ENCODE measurements at places on chromosomes 1 and 21. TPM values are rescaled to one million over a fixed set of nuclear protein-coding genes. Genes with fewer than 3 reads are reported as not detected.

The LCE1C gene
- not detected for total RNA-seq

The WNT3A gene
- total RNA-seq = not detected

The TMCC2 gene
- 4.7 TPM for total RNA-seq

The LCE6A gene
- total RNA-seq = not detected

The CFHR1 gene
- total RNA-seq = not detected

The NTNG1 gene
- not detected for total RNA-seq

The OR10Z1 gene
- total RNA-seq = not detected

The ASCL5 gene
- not detected for total RNA-seq

The SZRD1 gene
- total RNA-seq = 93.6 TPM

The HTR6 gene
- not detected for total RNA-seq

The ALX3 gene
- not detected for total RNA-seq

GRCh38 chr1:232183266-232183800, 446.6 kb downstream of the SIPA1L2 start:
- DNase-seq = no peak

GRCh38 chr1:25704267-25704691, 87.7 kb downstream of the MAN1C1 start:
- no peak for DNase-seq

DNA sequence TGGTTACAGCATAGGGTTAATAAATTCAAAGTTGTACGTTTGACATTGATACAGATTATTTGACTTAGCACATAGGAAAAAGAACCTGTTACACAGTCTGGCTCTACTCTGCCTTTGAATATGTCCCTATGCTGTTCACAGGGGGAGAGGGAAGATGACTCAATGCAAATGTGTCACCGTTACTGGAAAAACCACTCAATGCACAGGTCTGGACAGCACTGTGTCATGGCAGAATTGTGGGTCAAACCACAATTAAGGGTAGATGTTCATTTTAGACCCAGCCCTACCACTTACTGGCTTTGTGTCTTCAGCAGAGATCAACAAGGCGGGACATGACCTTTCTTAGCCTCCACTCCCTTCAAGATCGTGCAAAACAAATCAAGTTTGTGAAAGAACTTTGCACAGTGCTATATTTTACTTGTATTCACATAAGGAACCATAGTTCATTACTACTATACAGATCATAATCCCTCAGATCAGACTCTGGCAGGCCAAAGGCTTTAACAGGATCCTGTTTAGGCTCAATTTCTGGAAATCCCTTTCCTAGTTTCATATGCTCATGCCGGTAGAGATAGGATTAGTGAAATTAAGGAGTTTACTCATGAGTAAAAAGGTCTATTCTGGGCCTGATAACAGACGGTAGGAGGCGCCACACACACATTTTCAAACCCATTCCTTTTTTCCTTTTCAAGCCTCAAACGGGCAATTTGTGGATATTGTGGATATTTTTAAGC, 22.1 kb downstream of the EIF2D start:
- DNase-seq = peak; percentile 48

DNA sequence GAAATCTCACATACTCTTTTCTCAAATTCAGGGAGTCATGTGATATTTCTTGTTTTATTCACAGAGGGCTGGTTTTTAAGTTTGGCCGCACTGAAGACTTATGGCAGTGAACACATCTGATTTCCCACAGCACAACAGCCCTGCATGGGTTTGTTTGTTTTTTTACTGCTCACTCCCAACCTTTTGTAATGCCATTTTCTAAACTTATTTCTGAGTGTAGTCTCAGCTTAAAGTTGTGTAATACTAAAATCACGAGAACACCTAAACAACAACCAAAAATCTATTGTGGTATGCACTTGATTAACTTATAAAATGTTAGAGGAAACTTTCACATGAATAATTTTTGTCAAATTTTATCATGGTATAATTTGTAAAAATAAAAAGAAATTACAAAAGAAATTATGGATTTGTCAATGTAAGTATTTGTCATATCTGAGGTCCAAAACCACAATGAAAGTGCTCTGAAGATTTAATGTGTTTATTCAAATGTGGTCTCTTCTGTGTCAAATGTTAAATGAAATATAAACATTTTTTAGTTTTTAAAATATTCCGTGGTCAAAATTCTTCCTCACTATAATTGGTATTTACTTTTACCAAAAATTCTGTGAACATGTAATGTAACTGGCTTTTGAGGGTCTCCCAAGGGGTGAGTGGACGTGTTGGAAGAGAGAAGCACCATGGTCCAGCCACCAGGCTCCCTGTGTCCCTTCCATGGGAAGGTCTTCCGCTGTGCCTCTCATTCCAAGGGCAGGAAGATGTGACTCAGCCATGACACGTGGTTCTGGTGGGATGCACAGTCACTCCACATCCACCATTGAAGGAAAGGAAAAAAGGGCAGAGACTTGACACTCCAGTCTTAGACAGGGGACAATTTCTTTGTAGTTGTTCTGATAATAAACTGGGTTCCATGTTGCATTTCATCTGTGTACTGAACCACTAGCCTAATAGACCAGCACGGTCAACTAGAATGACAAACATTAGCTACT, 22.8 kb downstream of the TMEM50A start:
- DNase-seq = no peak

DNA sequence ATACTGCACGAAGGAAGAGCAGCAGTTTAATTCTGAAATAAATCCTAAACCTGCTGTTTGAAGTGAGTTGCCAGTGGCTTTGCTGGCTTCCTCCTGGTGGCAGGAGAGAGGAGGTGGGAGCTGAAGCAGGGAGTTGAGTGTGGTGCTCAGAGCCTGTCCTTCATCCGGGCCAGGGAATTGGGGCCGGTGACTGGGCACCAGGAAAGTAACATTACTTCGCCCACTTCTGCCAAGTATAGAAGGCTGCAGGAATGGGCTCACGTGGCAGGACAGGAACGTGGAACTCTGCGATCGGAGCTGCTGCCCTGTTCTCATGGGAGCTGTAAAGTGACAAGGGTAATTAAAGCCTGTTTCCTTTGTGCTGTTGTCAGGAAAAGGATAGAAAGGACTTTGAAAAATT, 8.7 kb downstream of the TOR3A start:
- no peak for DNase-seq

- no peak for DNase-seq
These were observed 275.2 kb downstream of the NFIA start for GRCh38 chr1:61357539-61357938.

- DNase-seq = no peak
These were observed 54.5 kb downstream of the PCNX2 start for GRCh38 chr1:233240829-233241682.

DNA sequence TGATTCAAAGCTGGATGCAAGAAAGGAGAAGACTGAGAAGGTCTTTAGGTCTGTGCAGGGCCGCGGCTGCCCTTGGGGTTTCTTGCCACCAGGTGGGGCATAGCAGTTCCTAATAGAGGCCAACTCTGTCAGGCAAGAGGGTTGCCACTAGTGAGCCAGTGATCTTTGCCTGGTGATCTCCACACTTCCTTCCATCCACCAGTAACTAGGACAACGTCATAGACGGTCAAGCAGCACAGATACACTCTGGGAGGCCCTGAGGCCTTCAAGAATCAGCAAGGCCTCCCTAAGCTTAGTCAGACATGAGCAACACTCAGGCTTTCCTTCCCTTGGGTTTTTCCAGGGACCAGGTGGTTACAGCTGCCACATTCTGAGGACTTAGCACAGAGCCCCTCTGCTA, 32.9 kb upstream of the ATP2B4 start:
- DNase-seq = peak; percentile 48

- no peak for DNase-seq
These were observed 19.3 kb downstream of the PHGDH start for GRCh38 chr1:119731060-119731459.

DNA sequence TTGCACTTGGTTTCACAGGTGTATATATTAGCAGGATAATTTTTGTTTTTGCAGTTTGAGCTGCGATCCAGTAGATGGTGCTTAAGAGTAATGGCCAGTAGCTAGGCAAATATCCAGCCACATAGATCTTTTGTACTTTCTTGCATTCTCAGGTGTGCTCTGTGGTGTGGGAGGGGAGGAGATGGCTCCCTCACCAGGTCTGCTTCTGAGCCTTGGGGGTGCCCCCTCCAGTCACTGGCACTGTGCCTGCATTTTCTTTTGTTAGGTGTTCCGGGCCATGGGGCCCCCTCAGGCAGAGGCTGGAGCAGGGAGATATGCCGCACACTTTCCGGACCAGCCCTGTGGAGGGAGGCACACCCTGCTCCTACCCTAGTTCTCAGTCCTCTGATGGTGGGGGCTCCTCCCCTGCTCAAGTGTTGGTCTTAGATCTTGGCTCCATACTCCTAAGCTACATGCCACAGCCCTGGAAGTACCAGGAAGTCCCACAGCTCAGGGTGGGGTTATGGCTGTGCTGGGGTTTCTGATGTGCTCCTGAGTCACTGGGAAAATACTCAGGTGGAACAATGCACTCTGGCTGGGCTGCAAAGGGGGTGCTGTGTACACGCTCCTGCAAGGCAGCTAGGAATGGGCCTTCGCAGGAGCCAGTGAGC, 197.6 kb upstream of the DMRTA2 start:
- DNase-seq = no peak

- DNase-seq = no peak
These were observed 206.5 kb downstream of the RWDD3 start for GRCh38 chr1:95440511-95440910.

DNA sequence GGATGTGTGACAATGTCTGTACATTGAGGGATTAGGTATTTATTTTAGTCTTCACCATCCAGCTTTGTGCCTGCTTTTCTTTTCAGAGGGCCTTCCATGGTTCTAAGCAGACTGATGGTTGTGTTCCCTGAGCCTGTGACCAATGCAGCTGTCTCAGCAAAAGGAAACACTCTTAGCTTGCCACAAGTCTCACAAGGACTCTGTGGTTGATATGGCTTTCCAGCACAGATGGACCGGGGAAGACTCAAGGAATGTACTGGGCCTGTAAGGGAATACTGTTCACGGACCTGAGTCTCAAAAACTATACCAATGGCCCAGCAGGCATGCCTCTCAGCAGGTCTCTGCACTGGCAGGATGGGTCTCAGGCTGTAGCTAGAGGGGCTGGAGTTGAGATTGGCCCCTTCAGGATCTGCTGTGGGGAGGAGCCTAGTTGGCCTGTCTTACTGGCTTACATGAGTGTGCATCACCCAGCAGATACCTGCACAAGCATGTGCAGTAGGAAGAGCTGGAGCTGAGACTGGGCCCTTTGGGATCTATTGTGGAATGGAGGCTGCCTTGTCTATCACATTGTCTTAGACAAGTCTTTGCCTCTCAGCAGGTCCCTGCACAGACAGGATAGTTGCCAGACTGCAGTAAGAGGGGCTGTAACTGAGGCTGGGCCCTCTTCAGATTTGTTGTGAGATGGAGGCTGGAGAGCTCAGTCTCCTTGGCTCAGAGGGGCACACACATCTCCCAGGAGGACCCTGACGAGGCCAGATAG, 52.0 kb upstream of the PDC start:
- no peak for DNase-seq

DNA sequence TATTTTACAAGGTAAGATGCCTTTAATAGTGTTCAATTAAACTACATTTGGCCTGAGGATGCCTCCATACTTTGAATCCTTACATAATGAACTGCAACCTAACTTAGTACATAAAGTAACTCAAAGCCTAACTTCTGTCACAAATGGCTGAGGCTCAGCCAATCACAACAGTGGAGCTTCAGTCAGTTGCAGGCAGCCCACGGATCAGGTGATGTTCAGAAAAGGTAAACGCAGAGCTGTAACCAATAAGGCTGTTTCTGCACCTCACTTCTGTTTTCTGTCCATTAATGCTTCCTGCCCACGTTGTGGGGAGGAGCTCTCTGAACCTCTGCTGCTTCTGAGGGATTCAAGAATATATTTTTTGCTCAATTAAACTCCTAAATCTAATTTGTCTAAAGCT, 94.8 kb upstream of the KIAA0040 start:
- DNase-seq = no peak

- no peak for DNase-seq
These were observed 66.6 kb upstream of the ADAMTS5 start for GRCh38 chr21:27033471-27033870.

GRCh38 chr1:6443339-6444115, 19.0 kb downstream of the ESPN start:
- no peak for DNase-seq

- no peak for DNase-seq
These were observed 64.1 kb upstream of the RNPC3 start for GRCh38 chr1:103461161-103462105.

DNA sequence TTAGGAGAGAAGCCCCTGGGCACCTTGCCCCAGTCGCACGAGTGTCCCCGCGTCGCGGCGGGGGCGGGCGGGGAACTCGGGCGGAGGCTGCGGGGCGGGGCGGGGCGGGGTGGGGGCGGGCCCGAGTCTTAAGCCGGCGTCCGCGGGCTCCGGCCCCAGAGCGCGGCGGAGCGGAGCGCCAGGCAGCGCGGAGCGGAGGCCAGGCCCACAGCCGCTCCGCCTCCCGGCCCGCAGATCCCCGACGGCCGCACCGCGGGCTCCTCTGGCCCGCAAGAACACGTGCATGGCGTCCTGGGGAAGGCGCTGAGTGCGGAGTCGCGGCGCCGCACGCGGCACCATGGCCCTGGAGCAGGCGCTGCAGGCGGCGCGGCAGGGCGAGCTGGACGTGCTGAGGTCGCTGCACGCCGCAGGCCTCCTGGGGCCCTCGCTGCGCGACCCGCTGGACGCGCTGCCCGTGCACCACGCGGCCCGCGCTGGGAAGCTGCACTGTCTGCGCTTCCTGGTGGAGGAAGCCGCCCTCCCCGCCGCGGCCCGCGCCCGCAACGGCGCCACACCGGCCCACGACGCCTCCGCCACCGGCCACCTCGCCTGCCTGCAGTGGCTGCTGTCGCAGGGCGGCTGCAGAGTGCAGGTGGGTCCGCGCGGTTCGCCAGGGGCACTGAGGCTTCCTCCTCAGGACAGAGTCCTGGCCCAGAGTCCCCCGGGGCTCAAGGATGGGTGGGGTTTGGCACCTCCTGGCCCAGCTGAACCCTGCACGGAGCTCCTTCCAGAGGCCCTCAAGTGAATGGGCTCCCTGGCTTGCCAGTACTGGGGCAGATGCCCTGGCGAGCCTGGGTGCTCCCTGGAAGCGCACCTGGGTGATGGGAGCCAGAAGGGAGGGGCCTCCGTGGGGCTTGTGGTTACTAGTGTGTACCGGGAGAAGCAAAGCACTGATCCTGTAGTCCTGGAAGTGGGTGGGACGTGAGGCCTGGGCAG, at the start of gene ESPN:
Gene ESPN (plus strand): TSS at position 158 of the 975 bp plus-strand sequence. CDS start 180 bp downstream, at position 338.
- DNase-seq = no peak

DNA sequence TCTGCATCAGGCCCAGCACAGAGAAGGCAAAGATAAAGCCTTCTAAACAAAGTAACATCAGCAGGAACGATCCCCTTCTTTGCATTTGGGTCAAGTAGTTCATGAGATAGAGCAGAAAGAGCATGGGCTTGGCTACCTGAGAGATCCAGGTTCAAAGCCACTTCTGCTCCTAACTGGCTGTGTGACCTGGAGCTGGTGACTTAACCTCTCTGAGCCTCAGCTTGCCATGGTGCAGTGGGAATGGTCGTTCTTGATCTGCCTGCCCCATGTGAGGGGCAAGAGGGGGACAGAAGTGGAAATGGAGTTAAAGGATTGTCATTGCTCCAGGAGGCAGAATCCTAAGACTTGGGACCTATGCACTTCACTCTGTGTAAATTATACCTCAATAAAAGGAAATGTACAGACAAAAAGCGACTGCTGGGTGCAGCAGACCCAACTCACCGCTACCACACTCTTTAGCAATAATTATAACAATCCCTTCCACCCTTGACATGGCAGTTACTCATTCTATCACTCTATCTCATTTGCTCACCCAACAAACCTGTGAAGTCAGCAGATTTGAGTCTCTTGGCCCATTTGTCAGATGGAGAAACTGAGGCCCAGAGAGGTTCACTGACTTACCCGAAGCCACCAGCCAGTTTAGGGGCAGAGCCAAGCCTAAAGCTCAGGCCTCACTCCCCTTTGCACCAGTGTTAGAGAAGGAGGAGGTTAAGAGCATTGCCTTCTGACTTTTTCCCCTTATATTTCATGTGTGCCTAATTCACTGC, 1.5 kb upstream of the MATN1 start:
- DNase-seq = no peak
